Mesendoderm (in vitro differentiated cells): ENCODE measurements at places on chromosomes 6 and 20.

GRCh38 chr6:168906391-168906790 lies 347.3 kb downstream of the THBS2 start:
- DNase-seq: peak; percentile 19

GRCh38 chr20:9051508-9051907 lies 17.4 kb upstream of the PLCB4 start:
- peak; percentile 84 for DNase-seq

DNA sequence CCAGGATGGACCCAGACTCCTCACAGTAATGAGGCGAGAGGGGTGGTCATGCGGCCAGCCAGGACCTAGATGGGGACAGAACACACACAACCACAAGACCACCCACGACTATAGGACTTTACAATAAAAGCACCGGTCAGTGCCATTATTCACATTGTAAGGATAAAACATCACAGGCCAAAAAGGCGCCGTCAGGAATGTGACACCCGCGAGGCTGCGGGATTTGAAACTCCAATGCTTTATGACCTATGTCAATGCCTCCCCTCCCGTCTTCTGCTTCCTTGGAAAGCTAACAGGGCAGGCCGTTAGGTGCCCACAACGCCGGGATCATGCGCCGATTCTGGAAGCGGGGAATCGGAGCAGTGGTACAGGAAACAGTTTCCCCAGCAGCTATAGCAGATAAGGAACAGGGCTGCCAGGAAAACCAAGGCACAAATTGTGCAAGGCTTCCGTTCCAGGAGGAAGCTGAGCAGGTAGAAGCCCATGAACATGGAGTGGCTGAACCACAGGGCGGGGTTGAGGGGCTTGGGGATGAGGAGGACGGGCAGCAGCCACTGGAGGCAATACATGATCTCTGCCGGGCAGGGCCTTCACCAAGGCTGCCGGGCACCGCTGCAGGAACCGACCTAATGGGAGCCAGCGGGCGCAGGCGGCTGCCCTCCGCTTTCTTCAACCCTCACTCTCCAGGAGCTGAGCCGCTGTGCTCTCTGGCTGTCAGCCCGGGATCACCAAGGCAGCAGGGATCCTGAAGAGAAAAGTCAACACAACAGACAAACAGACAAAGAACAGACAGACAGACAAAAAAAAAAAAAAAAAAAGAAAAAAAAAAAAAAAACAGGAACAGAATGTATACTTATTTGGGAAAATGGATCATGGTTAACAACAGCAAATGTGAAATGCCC lies 2.2 kb upstream of the NNAT start:
- no peak for DNase-seq

GRCh38 chr20:61980647-61981583 lies 84.8 kb downstream of the TAF4 start:
- peak; percentile 55 for DNase-seq

DNA sequence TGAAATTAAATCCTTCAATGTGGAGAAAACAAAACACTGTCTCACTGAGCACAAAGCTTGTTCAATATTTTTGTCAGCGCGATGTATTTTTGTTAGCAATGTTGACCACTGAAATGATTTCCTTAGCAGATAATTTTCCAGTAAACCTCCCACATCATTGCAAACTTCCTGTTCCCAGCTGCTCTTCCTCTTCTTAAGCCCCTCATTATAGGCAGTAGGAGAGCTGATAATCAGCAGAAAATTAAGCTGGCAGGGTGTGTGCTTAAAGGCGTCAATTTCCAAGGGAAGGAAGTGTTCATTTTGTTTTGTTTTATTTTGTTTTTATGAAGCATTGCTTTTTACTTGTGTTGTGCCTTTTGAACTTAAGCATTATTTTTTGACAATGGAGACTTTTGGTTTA lies 29.1 kb upstream of the TMEM14A start:
- peak; percentile 15 for DNase-seq

DNA sequence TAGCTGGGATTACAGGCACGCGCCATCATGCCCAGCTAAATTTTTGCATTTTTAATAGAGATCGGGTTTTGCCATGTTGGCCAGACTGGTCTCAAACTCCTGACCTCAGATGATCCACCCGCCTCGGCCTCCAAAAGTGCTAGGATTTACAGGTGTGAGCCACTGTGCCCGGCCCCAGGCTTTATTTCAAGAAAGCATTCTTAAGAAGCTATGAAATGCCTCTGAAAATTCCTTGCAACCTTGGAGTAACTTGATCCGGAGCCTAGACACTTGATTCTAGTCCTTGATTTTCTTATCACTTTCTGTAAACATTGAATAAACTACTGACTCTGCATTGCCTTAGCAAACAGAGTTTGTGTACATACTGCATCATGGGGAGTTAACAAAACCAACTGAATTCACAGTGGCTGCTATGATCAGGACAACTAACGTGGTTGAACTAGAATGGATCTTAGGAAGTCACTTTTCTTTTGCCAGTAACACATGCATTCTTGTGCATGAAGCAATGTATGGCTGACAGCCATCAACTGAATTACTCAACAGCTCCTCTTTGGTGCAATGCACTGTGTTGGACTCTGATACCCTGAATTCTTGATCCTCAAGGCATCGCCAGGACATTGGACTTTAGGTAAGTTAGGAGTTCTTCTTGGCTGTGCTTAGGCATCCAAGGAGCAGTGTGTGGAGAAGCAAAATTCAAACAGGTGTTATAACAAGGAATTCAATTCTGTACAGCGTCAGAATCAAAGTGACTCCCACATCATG lies 102.8 kb upstream of the TMEM170B start:
- DNase-seq: peak; percentile 64

DNA sequence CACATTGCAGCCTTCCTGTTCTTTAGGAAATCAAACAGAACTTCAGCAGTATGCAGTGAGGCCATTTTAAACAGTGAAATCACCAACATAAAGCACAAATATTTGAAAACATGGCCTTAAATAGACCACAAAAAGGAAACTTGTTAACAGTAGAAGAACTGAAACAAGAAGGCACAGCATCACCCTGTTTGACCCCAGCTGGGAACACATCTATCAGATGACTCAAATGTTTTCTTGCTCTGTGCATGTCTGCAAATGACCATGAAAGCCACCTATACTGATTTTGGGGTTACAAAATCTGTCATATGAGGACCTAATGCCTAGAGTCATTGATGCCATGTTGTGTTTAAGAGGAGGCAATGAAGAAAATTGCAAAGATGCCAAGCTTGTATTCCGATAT lies 123.8 kb upstream of the ADGRF1 start:
- DNase-seq: no peak

DNA sequence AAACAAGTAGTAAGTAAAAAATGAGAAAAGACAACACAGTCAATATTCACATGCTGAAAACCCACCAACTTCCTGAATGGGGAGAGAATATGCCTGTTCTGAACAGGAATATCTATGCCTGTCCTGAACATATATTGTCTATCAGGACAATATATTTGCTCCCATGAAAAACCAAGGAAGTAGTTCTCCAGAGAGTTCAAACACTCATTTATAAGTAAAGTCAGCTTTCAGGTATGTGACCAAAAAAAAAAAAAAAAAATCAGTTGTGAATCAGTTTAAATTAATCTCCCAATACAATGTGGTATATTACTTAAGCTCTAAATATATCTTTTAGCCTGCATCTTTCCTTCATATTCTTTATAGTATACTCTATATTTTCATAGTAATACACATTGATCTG lies 119.5 kb downstream of the MYB start:
- DNase-seq: no peak

DNA sequence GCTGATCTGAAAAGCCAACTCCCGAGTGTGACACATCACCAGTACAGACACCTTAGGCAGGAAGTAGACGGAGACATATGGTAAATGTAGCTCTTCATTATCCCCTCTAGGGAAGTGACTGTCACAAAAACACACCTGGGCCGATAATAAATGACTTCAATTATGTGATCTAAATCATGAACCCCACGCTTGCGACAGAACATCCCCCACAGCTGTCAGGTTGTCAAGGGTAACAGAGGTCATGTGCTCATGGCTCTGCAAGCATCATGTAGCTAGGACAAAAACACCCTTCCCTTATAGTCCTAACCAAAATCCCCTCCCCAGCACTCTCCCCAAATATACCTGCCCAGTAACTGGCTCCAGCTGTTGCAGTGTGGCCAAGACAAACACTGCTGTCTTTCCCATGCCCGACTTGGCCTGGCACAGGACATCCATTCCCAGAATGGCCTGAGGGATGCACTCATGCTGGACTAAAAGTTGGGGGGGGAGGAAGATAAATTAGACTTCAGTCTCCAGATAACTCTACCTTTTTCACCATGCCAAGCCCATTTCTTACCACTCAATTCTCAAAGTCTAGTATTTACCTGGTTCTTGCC lies 2.9 kb downstream of the DDX39B start:
- no peak for DNase-seq

DNA sequence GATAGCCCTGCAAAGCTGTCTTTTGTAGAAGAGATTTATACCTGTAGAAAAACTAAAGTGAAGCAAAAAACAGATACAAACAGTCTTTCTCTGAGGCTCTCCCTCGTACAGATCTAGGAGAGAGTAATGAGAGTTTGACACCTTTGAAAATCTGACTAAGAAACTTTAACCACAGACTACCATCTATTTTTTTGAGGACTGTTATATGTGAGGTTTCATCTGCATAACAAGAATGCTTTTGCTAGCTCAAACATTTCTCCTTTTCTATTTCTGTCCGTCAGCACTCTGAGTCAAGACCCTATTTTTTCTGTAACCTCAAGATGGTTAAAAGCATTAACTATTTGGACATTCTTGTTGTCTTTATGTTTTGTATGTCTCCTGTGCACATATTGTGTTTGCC lies 193.0 kb downstream of the BTBD3 start:
- DNase-seq: no peak

GRCh38 chr6:137390334-137390733 lies 103.9 kb downstream of the OLIG3 start:
- no peak for DNase-seq

DNA sequence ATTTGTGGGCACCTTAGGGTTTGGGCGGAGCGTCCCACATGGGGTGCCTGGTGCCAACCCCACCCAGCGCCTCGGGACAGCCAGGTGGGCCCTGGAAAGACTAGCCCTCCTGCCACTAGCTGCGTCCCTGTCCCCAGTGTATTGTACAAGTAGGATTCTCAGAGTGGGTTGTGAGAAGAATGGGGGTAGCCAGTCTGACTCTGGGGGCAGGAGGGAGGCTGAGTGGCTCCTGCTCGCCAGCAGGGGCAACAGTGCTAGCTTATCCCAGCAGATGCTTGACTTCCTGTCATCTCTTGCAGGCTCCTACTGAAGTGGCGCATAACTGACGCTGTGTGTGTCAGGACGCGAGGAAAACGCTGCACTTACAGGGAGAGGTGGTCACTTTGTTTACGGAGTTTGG lies 9.3 kb downstream of the PSMA7 start:
- peak; percentile 37 for DNase-seq

DNA sequence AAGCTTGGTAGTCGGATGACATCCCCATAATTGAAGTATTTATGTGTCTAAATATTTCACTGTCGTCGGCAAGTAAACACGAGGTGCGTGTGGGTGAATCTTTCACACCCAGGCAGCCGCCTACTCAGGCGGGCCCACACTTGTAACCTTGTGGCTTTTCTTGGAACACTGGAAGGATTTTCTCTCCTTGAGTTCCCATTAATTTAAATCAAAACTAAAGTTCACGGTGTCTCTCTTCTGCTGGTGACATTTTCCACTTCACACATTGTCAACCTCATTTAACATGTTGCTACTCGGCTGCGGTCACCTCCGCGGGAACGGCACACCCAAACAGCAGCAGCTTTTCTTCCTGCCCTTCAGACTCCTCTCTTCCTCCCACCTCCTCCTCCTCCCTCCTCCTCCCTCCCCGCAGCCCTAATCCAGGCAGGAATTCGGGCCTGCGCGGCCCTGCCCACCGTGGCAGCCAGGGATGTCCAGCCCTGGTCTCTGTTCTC lies 336.6 kb downstream of the QKI start:
- no peak for DNase-seq

DNA sequence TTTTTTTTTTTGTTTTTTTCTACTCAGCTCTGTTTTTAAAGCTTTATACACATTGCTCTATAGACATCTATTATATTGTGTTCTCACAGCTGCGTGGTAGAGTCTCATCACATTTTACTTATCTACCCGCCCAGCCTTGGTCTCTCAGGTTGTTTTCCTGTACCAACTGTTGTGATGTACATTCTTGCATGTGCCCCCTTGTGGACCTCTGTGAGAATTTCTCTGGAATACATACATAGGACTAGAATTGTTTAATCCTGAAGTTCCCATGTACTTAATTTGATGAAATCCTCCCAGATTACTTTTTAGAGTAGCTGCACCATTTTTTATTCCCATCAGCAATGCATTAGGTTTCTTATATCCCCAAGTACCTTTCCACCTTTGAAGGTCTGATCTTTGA lies 40.4 kb upstream of the TINAG start:
- peak; percentile 70 for DNase-seq

DNA sequence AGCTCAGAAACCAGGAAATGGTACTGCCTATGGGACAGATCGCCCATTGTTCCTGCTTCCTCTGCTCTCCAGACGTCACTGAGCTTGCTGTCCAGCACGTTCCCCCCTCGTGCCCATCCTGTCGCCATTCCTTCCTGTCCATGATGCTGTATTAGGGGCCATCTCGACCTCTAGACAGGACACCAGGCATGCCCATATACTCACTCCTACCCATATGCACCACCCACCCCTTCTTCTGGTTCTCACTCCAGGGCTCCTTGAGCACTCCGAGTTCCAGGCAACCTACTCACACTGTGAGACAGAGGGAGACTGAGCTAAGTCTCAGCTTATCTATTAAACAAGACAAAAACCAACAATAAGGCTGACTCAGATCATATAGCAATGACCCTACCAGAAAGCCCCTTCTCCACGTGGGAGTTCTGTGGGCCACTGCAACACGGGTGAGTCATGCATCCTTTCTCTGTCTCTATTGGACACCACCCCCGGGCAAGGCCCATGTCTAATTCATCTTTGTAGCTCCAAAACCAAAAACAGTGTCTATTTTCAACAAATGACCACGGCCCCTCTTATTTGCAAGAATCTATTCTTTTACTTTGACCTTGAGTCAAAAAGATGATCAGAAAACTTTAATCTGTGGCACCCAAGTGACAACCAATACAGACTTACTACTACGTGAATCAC lies 65.7 kb downstream of the PSMG4 start:
- DNase-seq: no peak
